Stimulated activated CD4-positive, alpha-beta T cell treated with anti-CD3 and anti-CD28 coated beads, Interleukin-1b, Interleukin-23, amount 100 ng/mL, for 1 hour (primary cell): ENCODE measurements at places on chromosomes 3 and 15.

DNA sequence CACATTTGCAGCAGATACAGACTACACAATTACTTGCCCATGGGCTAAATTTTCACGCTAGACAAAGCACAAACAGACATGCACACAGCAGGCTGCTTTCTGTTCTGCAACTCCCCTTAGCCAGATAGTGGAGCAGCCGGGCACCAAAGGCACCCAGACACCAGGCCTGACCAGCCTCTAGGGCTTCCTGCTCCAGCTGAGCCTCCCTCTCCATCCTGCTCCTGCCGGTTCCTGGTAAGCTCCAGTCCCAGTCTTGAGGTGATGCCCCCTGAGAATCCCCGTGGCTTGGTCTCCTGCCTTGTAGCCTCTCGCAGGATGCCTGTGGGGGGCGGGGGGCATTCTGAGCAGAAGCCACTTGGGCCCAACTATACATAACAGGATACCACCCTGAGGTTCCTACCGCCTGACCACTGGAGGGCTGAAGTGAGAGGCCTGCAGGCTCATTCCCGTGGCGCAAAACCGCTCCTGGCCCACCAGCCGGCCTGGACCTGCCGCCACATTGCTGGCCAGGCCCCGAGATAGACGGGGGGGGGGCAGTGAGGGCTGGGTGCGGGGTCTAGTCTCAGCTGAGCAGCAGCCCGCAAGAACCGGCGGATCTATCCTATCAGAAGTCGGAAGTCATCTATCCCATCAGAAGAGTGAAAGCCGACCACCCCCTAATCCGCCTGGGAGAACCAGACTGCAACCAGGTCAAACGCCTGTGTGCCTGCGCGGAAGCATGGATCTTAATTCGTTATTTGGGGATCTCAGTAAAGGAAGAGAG, 3.9 kb downstream of the FOXL2 start:
- no peak for DNase-seq

DNA sequence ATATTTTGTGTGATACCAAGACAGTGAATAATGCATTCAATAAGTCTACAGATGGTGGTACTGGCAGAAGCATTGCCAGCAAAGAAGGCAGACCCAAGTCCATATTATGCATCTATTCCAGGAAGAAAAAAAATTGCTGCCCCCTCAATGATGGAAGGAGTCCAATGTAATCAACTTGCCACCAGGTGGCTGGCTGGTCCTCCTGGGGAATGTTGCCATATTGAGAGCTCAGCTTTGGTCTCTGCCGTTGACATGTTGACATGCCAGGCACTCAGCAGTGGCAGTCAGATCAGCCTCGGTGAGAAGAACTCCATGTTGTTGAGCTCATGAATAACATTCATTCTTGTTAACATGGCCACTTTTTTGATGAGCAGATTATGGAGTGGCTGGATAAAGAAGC, 298.5 kb downstream of the IGSF11 start:
- no peak for DNase-seq

- no peak for DNase-seq
These were observed 533.1 kb upstream of the NAALADL2 start for GRCh38 chr3:174325834-174326700.

DNA sequence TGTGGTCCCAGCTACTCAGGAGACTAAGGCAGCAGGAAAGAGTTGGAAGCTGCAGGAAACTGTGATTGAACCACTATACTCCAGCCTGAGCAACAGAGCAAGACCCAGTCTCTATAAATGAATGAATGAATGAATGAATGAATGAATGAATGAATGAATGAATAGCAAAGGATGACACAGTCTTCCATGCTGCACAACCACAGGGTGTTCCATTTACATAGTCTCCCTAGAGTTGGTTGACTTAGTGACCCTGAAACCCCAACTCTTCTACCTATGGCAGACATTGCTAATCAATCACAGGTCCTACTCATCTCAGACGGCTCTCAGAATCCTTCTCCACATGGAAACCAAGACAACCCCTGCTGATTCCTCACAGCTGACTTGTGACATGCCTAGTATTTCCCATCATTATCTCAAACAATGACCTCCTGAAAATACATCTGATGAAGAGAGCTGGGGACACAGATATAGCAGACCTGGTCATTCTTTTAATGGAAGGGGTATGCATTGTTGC, 2.1 kb downstream of the IQCF5 start:
- DNase-seq: no peak

DNA sequence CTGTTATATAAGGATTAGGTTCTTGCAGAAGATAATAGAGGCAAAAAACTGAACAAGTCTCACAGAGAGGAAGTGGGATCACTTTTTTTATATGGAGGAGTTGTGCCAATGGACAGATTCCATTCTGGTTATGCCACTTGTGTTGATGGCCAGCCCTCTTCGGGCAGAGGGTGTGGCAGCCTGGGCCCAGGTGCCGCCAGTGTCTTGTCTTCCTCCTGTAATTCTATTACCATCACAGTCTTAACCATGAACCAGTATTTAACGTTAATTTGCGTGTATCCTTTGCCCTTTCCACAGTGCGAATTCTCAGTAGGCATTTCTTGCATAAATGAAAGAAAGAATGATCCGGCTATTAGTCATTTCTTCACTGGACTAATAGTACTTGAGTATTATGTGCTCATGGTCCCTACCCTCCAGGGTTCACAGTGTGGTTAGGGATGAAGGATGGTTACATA, 7.0 kb upstream of the USP4 start:
- DNase-seq: no peak

- no peak for DNase-seq
These were observed 165.5 kb downstream of the NECTIN3 start for GRCh38 chr3:111236836-111237713.

- no peak for DNase-seq
These were observed 4.8 kb downstream of the GLYCTK start for GRCh38 chr3:52292247-52293065.

- DNase-seq: no peak
These were observed 28.1 kb upstream of the FURIN start for GRCh38 chr15:90840157-90840855.

DNA sequence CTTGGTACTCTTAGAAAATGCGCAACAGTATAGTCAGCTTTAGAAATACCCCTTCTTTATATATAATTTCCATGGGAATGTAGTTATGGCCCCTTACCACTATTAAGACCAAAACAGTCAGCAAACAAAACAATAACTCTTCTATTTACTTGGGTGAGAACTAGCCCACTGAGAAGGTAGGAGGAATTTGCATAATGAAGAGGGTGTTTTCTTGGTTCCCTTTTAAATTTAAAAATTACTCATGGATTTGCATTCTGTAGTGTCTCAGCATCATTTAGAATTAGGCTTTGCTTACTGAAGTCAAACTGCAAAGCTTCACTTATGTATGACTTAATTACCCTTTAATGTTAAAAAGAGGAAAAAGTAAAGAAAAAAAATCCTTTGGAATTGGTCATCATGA, 350.8 kb downstream of the PTPRG start:
- no peak for DNase-seq

GRCh38 chr3:100454677-100455076, 37.7 kb upstream of the TMEM45A start:
- no peak for DNase-seq

GRCh38 chr15:41908736-41909461, 15.0 kb upstream of the SPTBN5 start:
- no peak for DNase-seq

DNA sequence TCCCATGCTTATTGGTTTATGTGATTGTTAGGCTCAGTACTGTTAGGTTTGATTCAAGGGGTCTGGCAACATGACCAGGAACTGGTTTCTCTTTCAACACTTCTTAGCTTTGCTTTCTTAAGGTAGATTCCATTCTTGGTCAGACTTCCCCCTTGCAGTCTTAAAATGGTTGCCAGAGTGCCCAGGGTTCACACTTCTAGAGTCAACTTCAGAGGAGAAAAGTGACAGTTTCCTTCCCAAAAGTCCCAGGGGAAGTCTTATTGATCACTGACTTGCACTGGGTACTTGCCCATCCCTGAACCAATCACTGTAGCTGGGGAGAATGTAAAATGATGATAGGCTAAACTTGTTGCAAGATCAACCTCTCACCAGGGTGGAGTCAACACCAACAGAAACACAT, 14.1 kb downstream of the MGLL start:
- DNase-seq: no peak

GRCh38 chr3:129855170-129855831, 38.2 kb downstream of the TMCC1 start:
- no peak for DNase-seq

- DNase-seq: no peak
These were observed 62.1 kb downstream of the PRICKLE2 start for GRCh38 chr3:64163019-64163754.

DNA sequence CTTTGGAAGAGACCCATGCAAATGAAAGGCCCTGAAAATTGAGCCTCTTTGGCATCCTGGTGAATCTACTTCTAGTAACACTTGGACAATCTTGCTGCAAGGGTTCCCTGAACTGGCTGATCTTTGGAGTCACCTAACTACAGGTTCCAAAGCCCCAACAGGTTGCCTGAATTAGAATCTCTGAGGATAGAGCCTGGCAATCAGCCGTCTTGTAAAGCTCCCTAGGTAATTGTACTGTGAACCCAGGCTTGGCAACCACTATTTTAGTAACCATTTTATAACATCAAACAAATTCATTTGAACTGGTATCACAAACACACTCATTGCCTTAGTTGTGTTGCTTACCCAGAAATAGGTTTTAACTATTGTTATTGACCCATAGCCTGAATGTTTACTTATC, 20.1 kb downstream of the PAQR9 start:
- DNase-seq: no peak

GRCh38 chr3:176041812-176042211, 1155.5 kb downstream of the TBL1XR1 start:
- no peak for DNase-seq

- peak; percentile 53 for DNase-seq
These were observed at the start of gene CLDN1 for GRCh38 chr3:190321789-190322603. CLDN1 (minus strand) TSS chr3:190322446; CDS start chr3:190322206, 240 bp downstream.

DNA sequence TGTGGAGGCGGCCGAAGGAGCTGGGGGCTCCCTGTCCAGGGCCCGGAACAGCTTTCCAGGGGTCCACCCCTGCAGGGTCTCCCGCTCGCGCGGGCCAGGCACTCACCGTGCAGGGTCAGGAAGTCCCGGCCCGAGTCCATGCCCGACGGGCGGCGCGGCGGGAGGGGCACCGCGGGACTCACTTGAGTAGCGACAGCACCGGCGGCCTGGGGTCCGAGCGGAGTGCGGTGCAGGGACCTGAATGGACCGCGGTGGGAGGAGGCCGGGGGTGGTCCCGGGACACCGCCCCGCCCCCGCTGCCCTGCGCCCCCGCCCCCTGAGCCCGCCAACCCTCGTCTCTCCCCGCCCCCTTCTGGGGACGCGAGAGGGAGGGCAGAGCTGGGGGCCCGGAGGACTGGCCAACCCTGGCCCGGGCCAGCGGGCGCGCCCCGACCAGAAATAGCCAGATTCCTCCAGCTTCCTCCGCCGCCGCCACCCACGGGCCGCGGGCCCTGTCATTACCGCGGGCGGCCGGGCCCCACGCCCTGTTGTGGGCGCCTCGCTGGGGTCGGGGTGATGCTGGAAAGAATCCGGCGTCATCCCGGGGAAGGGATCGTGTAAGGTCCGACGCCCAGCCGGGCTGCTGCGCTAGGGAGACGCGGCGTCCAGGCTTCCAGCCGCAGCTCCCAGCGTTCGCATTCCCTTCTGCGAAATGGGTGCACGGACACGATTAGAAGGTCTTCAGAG, at the start of gene PLCD1:
PLCD1 (minus strand) TSS at position 243 of the 726 bp plus-strand sequence; CDS start at position 140, 103 bp downstream.
- no peak for DNase-seq

DNA sequence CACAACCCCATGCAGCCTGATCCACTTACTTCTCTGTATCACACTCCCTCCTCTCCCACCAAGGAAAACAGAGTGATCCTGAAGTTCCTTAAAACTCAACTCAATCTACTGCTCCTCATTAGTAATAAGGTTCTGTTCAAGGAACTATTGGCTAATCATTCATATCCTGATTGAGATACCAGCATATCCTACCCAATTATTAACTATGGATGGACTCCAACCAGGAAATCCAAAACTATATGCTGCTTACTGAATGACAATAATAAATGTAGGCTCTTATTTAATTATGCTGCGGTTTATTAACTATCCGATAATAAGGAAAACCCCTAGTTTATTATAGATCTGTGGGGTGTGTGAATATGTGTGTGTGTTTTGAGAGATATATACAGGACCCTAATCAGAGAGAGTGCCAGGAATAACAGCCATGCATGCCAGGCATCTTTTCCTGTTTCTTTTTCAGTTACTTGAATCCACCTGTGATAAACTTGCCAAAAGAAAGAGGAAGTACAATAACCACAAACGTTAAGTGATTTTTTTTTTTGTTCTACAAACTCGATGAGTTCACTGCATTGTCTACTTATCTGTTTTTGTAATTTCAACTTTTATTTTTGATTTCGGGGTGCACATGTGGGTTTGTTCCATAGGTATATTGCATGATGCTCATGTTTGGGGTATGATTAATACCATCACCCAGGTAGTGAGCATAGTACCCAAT, 1031.7 kb upstream of the CFAP20DC start:
- DNase-seq: no peak

GRCh38 chr15:36626141-36626800, 46.8 kb downstream of the CDIN1 start:
- no peak for DNase-seq

DNA sequence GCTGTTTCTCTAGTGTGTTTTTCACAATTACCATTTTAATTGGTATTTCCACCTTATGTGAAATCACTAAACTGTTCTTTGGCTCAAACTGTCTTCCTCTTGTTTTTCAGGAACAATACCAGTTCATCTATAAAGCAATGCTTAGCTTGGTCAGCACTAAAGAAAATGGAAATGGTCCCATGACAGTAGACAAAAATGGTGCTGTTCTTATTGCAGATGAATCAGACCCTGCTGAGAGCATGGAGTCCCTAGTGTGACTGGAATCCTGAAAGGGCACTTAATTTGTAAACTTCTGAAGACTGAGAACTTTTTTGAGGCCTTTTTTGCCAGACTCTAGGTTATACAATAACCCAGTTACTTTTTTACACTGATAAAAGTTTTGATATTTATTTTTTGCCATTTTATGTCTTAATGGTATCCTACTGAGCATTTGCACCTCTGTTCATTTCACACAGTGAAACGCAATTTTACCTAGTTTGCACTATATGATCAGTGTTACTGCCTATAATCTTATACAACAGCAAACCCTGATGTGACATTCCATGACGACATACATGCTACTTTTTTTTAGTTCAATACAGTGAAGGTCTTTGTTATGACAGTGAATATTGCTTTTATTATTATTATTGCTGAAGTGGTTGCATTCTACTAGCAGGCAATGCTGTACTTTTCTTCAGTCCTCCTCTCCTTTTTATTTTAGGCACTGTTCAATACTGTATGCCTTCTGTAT, 80.1 kb downstream of the FEZF2 start:
- no peak for DNase-seq
